ENCODE measurements at places on chromosomes 4 and X.

GRCh38 chr4:138487670-138488069, 245.5 kb upstream of the SLC7A11 start:
- no peak for DNase-seq

DNA sequence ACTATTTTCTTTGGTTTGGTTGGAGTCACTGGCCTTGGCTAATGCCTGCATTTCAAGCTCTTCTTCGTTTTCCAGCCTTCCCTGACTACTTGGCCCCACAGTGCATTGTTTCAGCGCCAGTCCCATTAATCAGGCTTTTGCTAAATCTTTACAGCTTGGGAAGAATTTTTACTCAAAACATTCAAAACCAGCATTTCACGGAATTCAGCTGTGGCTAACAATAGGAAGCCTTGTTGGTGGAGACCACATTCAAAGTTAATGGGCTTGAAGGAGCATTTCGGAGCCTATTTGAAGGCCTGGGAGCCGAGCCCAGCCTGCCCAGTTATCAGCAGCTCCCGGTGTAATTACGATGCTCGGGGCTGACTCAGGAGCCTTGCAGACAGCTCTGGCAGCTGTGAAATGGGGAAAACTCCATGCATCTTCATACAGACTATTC, 30.8 kb upstream of the VCX2 start:
- DNase-seq = no peak

- no peak for DNase-seq
Measured at GRCh38 chr4:7739077-7739917, 200.4 kb downstream of the AFAP1 start.

DNA sequence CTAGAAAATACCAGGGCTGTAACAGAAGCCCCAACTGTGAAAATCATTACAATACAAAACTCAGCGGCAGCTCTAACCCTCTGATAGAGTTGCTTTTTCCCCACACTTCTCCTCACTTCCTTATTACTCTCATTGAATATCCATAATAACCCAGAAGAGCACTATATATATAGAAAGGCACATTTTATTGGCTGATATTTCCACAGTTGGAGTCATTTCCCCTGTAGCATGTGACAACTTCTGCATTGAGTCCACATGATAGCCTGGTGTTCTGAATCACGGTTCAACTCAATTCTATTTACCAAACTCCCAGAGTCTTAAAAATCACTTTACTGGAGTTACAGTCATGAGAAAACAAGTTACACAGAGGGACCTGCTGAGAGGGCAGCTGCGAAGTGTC, 46.6 kb upstream of the NWD2 start:
- DNase-seq = no peak

DNA sequence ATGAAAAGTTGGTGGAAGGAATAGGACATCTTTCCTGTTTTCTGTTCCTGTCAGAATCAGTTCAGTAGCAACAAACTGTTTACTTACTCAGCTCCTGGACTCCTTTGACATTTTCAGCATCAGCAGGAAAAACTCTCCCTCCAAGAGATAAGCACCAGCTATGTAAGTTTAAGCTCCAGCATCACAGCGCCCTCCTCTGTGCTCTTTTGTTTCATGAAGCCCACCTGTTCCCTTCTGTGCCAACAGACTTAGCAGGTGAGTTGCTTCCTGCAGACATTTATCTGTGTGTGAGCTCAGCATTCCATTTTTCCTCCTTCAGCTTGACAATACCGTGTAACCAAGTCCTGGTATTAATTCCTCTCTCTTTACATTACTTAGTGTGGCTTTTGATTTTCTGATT, 644.1 kb upstream of the AGA start:
- DNase-seq = no peak

- no peak for DNase-seq
Measured at GRCh38 chrX:21721195-21721594, 36.7 kb downstream of the SMPX start.

DNA sequence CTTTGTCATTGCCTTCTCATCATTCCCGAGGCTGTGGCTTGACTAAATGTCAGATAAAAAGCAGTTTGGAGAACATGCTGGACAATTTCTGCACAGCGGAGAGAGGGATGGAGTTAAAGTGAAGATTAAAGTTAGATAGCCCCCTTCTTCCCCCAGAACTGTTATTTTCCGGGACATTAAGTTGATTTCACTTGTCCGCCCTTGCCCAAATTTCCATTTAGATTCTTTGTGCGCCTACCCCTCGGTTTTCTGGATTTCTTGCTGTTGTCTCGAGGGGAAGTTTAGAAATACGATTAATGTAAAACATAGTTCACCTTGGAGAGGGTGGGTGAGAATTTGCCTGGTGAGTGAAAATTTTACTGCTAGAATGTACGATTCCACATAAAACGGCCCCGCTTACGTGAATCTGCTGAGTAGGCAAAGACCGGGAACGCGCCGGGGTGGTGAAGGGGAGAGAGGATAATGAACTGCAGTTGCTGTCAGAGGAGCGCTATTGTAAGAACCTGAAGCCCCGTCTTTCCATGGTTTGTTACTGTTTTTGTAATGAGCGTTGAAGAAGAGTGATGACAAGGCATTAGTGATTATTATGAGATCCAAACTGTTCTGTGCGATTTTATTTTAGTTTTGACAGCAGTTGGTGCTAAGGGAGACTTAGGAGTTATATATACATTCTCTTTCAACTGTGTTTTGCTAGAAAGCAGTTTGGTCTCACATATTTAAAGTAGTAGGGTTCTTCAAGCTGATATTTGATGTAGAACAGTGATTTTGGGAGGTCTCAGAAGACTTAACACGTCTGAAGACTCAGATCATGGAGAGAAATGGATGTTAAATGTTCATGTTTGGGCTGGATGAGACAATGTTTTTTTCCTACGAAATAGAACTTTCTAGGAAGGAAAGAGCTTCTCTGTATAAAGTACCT, 73.0 kb downstream of the AFF1 start:
- peak; percentile 37 for DNase-seq

- DNase-seq = no peak
Measured at GRCh38 chr4:26377328-26378311, 56.8 kb downstream of the RBPJ start.

DNA sequence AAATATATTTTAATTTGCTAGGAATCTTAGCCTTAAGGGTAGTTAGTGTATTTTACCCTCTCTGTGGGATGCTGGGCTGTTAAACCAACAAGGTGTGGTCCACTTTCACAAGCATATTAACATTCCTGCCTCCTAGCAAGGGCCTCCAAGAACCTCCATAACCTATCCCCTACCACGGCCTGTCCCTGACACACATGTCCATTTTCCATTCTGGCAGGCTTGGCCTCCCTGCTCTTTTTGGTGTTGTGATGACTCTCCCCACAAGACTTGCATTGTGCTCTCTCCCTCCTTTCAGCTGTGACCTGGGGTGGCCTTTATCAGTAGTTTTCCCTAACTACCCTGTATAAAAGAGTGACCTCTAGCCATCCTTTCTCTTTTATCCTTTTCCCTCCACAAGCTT, 120.2 kb downstream of the KLHL8 start:
- DNase-seq = no peak

DNA sequence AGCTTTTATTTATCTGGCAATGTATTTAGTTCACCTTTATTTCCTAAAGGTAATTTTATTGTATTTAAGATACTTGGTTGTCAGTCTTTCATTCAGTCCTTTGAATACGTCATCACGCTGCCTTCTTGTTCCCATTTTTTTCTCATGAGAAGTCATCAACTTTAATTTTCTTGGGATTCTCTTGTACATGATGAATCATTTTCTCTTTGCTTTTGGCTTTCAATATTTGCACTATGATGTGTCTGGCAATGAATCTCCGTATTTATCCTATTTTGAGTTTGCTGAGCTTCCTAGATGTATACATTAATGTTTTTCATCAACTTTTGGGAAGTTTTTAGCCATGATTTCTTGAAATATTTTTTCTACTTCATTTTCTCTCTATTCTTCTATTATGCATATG, 28.4 kb downstream of the CLDN2 start:
- DNase-seq = no peak

DNA sequence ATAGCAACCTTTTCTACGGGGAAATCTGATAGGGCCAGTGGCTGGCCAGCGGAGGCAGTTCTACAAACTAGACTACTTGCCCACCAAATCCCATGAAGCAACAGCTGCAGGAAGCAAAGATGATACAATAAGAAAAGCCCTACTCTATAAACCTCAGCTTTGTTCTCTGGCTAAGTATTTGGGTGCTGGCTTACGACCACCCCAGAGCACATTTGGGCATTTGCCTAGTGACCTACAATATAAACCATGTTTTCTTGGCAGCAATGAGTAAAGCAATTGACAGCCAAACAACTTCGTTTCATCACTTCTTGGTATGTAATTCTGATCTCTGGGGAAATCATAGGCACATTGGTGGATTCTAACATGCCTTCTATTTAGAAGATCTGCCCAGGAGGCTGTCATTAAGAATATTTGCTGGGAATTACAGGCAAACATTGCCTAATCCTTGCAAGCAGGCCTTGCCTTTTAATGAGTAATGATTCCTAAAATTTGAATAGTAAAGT, 7.5 kb upstream of the LHFPL1 start:
- DNase-seq = no peak

DNA sequence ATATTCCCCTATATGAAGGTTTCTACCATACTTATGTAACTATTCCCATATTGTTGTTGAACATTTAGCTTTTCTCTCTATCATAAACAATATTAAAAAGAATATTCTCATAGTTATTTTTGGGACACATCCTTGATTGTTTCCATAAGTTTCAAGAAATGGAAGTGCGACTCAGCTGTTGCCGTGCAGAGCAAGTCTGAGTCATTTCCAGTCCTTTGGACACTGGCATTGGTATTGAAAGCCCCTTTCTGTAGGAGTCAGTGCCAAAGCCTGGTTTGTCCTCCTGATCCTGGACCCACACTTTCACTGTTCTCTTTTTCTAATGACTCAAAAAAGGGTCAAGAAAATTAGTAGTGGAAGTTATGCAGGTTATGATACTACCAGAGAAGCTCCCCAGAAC, 108.3 kb upstream of the DIAPH2 start:
- DNase-seq = no peak

GRCh38 chr4:103719830-103720207, at the start of gene TACR3:
Gene TACR3 (minus strand): TSS chr4:103719985. CDS start chr4:103719675, 310 bp downstream.
- no peak for DNase-seq

- DNase-seq = no peak
Measured at GRCh38 chrX:103475381-103475780, 43.9 kb downstream of the RAB40A start.

GRCh38 chr4:137471895-137472294, 60.4 kb downstream of the PCDH18 start:
- no peak for DNase-seq

GRCh38 chr4:94356444-94356843, 13.8 kb upstream of the HPGDS start:
- DNase-seq = no peak

- no peak for DNase-seq
Measured at GRCh38 chr4:68132342-68132741, 2.7 kb upstream of the TMPRSS11F start.

DNA sequence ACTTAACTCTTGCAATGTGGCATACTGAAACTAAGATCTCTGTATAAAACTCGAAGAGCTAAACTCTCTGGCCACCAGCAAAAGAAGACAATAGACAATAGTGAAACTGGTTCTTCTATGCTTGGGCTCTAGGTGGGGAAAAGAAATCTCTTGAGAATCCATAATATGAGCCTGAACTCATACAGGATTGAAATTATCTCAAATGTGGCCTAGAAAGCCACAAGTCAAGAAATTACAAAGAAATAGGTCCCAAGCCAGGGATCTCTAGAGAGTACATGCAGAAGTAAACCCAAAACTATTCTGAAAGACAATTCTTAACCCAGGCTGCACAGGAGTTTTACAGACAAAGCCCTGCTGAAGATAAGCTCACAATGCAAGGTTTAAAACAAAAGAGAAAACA, 127.4 kb downstream of the ANAPC10 start:
- DNase-seq = no peak

GRCh38 chrX:13533726-13534125, 35.7 kb upstream of the EGFL6 start:
- no peak for DNase-seq

DNA sequence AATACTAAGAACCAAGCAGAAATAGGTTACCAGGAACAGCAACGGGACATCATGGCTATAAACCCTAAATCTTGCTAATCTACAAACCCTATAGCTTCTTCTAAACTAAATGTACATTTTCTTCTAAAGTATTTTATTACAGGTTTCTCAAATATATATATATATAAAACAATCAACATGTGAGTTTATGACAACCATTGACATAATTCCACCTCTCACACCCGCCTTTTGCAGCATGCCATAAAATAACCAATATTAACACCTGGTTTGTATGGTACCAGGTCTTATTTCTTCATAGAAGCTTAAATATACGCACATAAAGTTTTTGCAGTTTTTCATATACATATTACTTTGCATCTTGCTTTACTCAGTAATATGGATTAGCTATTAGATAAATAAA, 955.3 kb upstream of the LCORL start:
- no peak for DNase-seq

DNA sequence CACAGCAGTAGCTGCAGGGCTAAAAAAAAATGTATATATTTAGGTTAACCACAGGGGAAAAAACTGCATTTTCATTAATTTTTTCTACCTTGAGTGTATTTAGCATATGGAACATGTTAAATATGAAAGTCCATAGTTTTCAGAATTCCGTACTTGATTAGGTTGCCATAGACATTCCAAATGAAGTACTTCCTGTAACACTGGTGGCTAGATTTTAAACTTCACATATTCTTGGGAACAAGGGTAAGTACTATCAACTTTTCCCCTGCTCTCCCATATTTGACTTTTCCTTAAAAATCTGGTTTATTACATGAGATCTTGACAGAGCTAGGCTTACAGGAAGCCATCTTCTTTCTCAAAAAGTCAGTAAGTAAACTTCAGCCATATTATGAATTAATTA, 9.8 kb downstream of the SLC7A11 start:
- no peak for DNase-seq

- DNase-seq = no peak
Measured at GRCh38 chr4:13849778-13850177, 222.3 kb upstream of the BOD1L1 start.

DNA sequence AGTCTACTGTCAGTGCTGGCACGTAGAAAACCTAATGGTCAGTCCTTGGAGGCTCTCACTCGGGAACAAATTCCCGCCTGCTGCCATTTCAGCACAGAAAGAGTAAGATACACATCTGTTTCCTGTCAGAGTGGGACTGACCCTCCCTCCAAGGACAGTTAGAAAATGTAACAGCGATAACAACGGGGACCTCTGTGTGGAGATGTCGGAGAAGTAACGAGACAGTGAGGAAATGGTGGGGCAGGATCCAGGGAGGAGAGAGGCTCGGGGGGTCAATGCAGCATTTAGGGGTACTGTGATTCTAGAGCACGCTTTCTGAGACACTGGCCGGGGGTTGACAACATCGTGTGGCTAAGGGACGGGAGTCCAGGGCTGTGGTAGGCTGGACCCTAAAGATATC, 36.0 kb upstream of the SORCS2 start:
- DNase-seq = no peak

DNA sequence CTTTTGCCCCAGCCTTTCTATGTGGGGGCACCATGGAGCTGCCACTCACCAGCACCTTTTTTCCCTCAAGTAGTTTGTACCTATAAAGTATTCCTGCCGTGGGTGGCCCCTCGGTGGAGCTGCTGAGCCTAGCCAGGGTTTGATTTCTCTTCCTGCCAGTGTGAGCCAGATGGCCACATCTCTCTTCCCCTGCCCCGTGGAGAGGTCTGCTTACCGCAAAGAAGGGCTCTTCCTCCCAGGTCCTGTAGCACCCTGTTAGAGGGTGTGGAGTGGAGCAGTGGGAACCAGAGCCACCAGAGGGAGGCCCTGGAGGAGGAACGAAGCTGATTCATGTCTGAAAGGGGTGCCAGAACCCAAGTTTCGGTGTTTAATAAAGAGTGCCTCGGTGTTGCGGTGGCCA, 95.4 kb downstream of the PTTG2 start:
- DNase-seq = no peak

- no peak for DNase-seq
Measured at GRCh38 chr4:6278801-6279197, 9.1 kb downstream of the WFS1 start.
